ENCODE measurements at places on chromosomes 16 and 17. TPM values are rescaled to one million over a fixed set of nuclear protein-coding genes. Genes with fewer than 3 reads are reported as not detected.

GRCh38 chr16:1541293-1542165 is 8.1 kb downstream of the TMEM204 start:
- no peak for DNase-seq

CHTF8 gene
- total RNA-seq: 169 TPM

- no peak for DNase-seq
These were observed 720 bp upstream of the BCKDK start for GRCh38 chr16:31107465-31107867.

DNA sequence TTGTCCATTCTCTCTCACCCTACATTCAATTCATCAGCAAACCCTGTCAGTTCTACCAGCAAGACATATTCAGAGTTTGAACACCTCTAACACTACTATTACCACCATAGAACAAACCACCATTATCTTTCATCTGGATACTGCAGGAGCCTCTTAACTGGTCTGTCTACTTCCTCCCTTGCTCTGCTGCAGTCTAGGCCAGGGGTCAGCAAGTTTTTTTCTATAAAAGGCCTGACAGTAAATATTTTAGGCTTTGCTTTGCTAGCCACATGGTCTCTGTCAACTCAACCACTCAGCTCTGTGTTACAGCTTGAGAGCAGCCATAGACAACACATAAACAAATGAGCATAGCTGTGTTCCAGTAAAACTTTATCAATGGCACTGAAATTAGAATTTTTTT is 13.8 kb downstream of the KCTD19 start:
- DNase-seq: no peak

DNA sequence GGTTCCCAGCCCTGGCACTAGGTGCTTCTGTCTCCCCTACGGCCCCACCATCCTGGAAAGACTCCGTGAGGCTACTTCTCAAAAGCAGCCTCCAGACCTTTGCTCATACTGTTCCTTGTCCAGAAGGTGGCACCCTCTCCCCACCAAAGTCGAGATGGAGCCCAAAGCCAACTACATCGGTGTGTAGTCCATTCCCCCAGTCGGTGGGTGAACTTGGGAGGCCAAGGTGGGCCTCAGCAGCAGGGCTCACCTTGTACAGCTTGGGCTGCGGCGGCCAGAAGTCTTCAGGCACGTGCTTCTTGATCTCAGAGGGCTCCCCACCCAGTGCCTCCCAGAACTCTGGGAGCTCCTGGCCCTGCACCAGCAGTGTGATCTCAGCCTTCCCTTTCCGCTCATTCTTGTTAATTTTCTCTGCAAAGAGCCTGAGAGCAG is 10.2 kb downstream of the FLII start:
- peak; percentile 69 for DNase-seq

CKLF gene
- total RNA-seq: 38.0 TPM

GRCh38 chr17:41919840-41920579 is 1.3 kb upstream of the ACLY start:
- DNase-seq: no peak

GRCh38 chr16:87757841-87758426 is 7.9 kb downstream of the KLHDC4 start:
- no peak for DNase-seq

GRCh38 chr16:75899163-75899562 is 172.9 kb upstream of the CPHXL start:
- no peak for DNase-seq

- DNase-seq: no peak
These were observed 5.9 kb downstream of the COQ7 start for GRCh38 chr16:19073344-19073743.

DNA sequence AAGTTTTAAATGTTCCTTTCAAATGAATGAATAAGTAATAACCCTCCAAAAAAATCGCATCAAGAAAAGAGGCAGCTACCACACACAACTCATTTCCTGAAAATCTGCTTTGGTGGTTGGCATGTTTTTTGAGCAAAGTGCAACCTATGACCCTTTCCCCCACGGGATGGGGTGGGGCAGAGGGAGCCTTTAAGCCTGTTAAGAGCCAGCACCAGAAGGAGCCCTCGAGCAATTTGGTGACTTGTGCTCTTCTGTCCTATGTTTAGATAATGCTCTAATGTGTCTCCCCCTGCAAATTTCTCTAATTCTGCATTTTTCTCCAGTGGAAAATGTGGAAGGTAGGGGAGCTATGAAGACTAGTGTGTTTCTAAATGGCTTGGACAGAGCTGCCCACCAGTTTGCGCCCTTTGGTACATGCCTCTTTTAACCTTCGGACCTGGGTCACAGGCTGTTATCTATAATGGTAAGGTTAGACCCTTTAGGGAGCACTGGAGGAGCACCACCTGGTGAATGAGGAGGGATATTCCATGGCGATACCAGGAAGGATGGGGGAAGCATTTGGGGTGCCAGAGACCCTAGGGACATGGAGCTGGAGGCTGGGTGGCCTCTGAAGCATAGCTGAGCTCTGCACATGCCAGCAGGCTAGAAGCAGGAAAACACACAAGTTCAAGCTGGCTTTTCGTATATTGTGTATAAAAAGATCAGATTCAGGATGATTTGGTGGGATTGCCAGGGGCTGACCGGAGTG is 1.6 kb downstream of the PYCARD start:
- no peak for DNase-seq

DNA sequence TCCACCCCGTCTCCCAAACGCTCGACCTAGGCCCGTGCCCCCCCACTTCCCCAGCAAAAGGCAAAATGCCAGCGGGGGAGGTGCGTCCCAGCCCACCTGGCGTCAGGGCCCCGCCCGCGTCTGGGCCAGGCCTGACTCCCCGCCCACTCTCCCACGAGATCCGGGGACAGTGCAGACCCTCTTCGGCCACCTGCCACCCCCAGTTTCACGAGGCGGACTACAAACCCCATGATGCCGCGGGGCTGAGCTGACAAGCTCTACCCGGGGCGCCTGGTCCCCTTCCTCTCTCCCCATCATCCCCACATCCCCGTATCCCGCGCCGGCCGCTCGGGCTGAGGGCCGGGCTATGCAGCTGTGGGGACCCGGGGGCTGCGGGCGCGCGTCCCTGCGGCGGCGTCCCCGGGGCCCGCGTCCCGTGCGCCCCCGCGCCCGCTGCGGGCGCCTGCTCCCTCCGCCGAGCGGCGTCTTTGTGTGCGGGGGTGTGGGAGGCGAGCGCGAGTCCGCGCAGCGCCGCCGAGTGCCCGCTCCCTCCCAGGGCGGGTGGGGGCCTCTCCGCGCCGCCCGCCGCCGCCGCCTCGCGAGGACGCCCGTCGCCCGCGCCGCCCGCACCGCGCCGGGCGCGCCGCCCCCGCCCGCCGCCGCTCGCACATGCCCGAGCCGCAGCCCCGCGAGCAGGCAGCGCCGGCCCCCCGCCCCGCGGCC is at the start of gene ANKRD13B:
TSS of gene ANKRD13B (plus strand) at position 283 of the 702 bp plus-strand sequence. CDS start 490 bp downstream, outside the sequence.
- no peak for DNase-seq

GRCh38 chr17:56604691-56605290 is 11.3 kb downstream of the NOG start:
- DNase-seq: no peak

DNA sequence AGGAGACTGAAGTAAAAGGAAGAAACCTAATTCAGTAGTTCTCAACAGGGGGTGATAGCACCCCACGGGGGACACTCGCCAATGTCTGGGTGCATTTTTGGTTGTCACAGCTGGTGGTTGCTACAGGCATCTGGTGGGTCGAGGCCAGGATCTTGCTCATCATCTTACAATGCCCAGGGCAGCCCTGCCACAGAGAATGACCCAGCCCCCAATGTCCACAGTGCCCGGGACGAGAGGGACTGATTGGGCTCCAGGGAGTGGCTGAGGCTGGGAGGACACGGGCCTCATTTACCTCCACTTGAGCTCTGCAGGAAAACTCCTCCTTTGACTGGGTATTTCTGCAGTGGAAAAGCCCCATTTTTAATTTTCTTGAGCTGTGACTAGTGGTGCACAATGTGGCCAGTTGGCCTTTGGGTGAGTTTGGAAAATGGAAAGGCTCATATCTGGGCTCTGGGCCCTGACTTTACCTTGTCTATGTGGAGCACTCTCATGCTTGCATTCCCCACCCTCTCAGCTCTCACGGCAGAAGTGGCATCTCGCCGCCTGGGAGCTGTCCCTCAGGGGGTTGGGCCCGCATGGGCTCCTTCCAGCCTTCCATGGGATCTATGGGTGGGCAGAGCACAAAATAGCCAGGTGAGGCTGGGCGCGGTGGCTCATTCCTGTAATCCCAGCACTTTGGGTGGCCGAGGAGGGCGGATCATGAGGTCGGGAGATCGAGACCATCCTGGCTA is 37.7 kb upstream of the IRF8 start:
- DNase-seq: no peak

DNA sequence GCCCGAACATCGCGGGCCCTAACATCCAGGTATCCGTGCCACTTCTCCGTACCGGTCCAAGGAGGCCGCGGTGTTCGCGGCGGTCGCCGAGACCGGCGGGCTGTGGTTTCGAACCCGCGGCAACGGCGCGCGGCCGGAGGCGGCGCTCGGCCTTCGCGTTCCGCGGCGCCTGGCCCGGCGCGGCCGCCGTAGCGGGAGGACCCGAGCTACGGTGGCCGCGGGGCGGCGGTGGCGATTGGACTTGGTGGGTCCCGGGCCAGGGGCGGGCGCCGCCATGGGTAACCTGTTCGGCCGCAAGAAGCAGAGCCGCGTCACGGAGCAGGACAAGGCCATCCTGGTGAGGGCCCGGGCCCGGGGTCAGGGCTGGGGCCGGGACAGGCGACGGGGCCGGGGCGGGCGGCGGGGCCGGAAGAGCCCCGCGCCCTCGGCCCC is at the start of gene CHMP6:
TSS of gene CHMP6 (plus strand) at position 197 of the 432 bp plus-strand sequence. CDS start at position 275, 78 bp downstream.
- peak; percentile 80 for DNase-seq

DNA sequence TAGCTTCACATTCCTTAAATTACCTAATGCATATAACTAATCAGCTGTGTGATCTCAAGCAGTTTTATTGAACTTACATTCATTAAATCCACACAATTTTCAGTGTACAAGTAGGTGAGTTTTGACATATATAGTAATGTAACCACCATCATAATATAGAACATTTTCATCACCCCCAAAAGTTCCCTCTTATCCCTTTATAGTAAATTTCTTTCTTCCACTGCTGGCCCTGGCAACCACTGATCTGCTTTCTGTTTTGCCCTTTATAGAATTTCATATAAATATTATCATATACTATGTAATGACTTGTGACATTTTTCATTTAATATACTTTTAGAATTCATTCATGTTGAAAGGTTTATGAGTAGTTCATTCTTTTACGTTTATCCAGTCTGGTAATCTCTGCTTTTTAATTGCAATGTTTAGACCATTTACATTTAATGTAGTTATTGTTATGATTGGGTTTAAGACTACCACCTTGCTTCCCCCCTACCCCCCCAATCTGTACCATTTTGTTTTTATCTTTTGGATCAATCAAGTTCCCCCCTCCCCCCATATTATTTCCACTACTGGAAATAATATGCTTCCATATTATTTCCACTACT is 125.3 kb upstream of the NACA2 start:
- no peak for DNase-seq

KREMEN2 gene
- total RNA-seq: not detected

DNA sequence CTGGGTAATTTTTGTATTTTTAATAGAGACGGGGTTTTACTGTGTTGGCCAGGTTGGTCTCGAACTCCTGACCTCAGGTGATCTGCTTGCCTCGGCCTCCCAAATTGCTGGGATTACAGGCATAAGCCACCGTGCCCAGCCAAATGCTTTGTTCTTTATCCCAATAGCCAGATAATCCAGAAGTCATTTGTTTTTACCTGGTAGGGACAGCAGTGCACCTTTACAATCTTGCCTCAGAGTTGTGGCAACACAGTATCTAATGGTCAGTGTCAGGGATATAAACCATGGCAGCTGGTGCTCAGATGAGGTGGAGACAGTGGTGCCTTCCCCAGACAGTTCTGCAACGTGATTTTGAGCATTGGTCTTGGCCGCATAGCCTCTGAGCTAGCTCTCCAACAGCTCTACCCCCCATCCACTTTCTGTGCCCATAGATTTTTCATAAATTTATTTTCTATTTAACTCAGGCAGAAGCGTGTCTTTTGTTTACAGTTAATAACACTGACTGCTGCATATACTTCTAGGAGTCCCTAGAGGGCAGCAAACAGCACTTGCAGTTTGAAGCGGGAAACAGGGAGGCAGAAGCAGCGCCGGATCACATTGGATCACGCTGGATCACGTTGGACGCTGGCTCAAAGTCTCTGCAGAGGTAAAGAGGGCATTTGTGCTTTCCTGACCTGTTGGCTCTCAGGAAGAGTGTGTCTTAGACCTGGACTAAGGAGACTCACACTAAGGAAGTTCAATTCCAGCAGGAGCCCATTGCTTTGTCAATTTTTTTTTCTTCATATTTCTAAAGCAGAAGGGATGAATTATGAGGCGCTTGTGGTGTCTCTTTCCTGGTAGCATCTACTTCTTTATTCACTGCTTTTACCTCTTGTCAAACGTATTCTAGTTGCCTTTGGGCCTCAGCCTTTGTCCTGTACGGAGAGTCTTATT is 5.1 kb upstream of the GGT6 start:
- DNase-seq: peak; percentile 59

- no peak for DNase-seq
These were observed 53.7 kb upstream of the RCVRN start for GRCh38 chr17:9958586-9959281.

DNA sequence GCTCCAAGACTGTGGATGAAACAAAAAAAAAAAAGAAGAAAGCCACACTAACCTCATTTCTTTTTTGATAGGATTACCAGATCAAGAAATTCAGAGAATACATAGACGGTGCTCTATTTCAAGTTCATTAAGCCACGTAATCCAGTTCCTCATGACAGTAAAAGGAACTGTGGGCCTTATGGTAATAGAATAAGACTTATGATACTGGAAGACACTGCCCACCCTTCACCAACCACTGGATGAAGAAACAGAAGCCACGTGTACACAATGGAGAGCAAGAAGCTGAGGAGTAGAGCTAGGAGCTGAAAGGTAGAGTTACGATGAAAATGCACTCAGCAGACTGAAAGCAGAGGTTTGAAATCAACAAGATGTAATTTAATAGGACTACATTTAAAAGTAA is 11.2 kb downstream of the NCBP3 start:
- DNase-seq: no peak

C17orf50 gene
- total RNA-seq: 0.90 TPM

DNA sequence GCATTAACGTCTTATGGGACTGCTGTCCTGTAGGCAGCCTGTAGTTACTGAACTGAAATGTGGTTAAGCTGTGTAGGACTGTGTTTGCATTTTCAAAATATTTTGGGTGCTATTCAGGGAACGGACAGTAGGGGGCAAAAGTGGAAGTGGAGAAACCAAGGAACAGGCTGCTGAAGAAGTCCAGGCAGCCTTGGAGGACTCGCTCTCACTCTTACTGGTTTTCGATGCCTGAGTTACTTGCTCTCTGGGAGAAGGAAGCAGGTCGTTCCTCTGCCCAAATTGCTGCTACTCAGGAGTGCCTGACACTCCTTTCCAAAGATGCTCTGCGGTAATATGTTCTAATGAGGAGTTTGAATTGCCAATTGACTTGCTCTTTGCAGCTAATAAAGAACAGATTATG is 64.5 kb upstream of the RBFOX1 start:
- DNase-seq: peak; percentile 34

CPNE2 gene
- 145 TPM for total RNA-seq

GRCh38 chr16:89584768-89585549 is 9.4 kb downstream of the CPNE7 start:
- DNase-seq: no peak

Data from endothelial cell (in vitro differentiated cells).